Activated CD8-positive, alpha-beta T cell treated with anti-CD3 and anti-CD28 coated beads for 36 hours (primary cell): ENCODE measurements at places on chromosomes 7 and 10. TPM values are rescaled to one million over a fixed set of nuclear protein-coding genes. Genes with fewer than 3 reads are reported as not detected.

DNA sequence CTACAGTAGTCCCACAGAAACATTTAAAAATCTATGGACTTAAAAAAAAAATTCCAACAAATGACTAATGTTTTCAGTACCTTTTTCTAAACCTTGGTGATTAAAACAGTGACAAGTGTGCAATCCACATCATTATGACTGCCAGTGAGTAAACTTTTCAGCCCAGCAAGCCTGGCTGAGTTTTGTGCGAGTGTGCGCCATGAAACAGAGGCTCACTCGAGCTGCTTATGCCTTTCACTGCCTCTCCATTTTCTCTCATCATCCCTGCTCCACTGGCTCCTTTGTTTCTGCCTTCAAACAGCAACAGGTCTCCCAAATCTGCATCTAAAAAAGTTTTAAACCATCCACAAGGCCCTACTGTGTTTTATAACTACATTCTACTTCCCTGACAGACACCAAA lies 105.8 kb downstream of the USP6NL start:
- peak; percentile 18 for DNase-seq

DNA sequence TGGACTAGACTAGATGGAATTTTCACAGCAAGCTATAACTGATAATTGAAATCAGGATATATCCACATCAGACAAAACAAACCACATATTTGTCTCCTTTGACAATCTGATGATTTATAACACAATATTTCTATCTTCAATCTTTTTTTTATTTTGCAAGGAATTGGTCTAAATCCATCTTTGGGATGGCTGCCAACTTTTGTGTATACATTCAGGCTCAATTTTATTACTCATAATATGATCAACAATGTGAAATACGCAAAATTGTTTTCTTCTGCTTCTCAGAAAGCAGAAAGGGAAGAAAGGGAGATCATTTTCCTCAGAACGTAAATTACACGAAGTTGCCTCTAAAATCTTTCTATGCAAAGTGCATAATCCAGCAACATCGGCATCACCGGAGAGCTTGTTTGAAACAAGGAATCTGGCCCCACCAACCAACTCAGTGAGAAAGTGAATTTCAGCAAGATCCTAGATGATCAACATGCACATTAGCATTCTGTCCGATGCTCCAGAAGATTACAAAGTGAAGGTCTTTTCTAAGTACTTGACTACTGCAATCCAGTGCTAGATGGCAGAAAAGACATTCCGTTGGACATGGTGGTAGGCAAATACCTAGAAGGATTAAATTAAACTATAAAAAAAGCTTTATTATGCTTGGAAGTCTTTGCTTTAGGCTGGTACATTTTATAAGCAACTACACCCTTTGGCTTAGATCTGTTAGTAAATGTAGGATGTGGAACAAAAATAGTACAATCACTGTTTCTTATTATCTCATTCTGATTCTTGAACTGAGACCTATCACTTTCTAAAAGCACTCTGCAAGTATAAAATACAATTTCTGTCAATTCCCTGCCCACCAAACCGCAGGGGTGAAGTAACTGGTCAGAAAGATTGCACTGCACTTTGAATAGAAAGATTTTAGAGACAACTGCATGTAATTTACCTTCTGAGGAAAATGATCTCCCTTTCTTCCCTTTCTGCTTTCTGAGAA lies 126.4 kb upstream of the RSU1 start:
- DNase-seq: no peak

DNA sequence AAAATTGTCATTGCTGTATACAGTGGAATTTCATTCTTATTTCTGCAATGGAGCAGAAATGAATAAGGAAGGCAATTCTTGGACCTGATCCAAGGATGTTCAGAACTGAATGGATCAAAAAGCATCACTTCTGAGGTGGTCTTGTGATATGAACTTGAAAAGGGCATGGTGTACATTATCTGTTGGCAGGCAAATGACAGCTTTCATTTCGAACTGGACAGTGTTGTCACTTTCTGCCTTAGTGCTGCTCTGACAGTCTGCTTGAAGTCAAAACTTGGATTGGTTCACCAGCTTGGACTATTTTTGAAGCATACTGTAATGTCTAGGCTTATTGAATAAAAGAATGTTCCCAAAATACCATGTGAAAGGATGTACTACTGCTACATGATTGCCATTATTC lies 52.0 kb downstream of the VCL start:
- no peak for DNase-seq

- no peak for DNase-seq
Observed at GRCh38 chr7:157503229-157503628, 166.4 kb downstream of the DNAJB6 start.

GRCh38 chr7:151745706-151746105 lies 131.2 kb downstream of the PRKAG2 start:
- no peak for DNase-seq

- peak; percentile 76 for DNase-seq
Observed at GRCh38 chr10:97553575-97554031, 19.0 kb upstream of the ANKRD2 start.

- peak; percentile 93 for DNase-seq
Observed at GRCh38 chr7:102425639-102426267, 7.6 kb upstream of the ORAI2 start.

The MSS51 gene
- 2.0 TPM for total RNA-seq

DNA sequence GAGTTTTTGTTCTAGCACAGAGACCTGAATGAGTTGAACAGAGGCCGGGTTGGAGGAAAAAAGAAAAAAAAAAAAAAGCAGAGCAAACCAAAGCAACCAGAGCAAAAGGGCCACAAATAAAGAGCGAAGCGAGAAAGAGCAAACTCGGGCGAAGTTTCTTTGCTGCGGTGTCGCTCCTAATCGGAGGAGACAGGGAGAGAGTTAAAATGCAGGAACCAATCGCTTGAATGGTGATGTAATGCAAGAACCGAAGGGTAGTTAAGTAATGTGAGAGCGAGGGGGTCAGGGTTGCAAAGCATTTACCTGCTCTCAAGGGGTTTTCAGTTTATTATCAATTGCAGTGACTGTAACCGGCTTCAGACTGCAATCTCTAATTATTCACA lies 271.7 kb downstream of the TRIL start:
- no peak for DNase-seq

The ADRB1 gene
- 0.27 TPM for total RNA-seq

DNA sequence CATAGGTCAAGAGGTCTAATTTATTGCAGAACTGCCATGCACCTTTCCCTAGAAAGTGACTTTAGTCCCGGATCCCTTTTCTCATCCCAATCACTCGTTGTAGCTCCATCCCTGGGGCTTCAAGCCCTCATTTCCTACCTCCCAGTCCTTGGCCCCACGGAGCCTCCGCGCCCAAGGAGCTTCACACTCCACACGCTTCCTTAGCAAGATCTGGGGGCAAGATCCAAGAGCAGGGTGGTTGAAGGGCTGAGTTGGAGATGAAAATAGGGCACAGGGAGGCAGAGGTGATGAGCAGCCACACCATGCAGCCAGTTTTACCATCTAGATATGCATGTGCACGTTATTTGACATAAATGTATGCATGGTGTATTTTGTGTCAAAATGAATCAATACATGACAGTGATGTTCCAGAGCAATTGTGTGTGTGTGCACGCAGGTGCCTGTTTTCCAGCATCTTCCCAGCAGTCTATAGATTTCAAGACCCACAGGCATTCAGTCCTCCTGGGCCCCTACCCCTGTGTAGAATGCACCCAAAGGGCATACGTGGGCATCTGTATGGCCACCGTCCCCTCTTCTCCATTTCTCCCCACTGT lies 6.0 kb upstream of the TRPV6 start:
- DNase-seq: no peak

The OLAH gene
- 0.32 TPM for total RNA-seq

GRCh38 chr10:15428681-15429080 lies 57.6 kb upstream of the FAM171A1 start:
- DNase-seq: no peak

The FOXI2 gene
- total RNA-seq: not detected

DNA sequence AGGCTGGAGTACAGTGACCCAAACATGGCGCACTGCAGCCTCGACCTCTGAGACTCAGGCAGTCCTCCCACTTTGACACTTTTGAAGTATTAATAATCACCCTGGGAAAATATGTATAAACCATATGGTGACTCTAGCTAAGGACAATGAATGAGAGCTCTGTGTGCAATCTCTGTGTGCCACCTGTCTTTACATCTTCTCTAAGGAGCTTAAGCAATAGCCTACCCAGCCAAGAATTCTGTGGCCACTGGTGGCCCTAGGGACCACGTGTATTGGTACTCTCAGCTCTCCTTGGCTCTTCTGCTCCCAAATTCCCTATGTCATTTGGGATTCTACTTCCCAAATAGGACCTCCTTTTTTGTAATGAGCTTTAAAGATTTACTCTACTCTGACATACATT lies 23.7 kb downstream of the FGF8 start:
- no peak for DNase-seq

The VKORC1L1 gene
- 13.8 TPM for total RNA-seq

The ATP5F1C gene
- total RNA-seq: 282 TPM

DNA sequence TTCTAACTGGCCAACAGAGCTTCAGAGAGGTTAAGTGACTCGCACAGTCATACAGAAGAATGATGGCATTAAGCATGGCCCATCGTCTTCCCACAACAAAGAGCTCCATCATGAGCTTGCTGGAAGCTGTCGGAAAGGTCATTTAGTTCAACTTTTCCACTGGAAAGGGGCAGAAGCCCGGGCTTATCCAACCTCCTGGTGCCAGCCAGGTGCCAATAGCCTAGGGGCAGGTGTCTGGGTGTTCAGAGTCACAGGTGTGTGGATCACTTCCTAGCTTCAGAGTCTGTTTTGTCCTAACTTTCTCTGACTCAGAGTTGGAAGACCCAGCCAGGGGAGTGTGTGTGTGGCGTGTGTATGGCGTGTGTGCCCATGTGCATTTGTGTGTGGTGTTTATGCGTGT lies 1.3 kb upstream of the TRPV6 start:
- no peak for DNase-seq

GRCh38 chr7:26321435-26321834 lies 29.8 kb downstream of the SNX10 start:
- no peak for DNase-seq

GRCh38 chr7:47648275-47648925 lies 66.5 kb upstream of the TNS3 start:
- DNase-seq: no peak

The RBAK gene
- 17.1 TPM for total RNA-seq

GRCh38 chr10:75029857-75030256 lies 81.6 kb upstream of the SAMD8 start:
- no peak for DNase-seq

DNA sequence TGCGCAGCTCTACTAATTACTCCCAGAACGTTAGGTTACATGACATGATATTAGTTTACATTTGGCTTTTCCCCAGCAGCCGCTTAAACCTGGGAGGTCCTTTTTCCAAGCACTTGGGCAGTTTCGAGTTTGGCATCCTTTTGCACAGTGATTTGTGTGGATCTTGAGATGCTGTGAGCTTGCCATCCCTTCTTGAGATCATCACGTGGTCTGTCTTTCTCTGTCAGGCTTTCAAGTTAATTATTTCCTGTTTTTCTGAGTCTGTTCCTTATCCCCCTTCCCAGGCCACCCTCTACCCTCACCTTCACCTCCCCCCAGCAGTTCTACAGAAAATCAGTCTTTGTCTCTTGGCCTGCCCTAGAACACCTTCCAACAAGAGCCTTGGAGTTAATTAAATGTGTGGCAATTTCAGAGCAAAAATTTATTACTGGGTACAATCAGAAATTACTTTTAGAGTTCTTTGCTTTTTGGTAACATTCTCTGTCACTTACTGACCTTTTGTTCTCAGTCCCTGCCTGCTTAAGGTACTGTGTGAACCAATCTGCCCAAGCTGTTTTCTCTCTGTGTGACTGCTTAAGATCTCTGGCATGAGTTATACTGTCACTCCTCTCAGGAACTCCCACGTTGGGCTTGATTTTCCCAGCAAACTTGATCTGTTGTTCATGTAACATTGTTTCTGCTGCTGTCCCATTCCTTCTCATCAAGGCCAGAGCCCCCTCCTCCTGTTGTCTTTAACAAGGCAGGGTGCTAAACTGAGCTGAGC lies 3.1 kb upstream of the SLF2 start:
- DNase-seq: no peak

DNA sequence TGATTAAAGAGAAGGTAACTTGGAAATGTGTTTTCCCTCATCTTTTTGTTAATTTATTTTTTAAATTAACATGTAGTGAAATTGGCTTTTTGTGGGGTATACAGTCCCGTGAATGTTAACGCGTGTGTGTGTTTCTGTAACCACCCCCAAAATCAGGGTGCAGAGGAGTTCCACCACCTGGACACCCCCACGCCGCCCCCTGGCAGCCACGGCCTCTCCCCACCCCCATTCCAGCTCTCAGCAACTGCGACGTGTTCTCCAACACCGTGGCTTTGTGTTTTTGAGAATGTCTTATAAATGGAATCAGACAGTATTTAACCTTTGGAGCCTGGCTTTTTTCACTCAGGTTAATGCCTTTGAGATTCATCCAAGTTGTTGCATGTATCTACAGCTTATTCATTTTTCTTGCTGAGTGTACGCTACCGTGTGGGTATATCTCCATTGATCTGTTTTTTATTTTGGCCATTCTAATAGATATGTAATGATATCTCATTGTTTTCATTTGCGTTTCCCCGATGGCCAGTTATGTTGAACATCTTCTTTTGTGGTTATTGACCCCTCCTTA lies 218.8 kb downstream of the EBF3 start:
- DNase-seq: no peak

The SLC18A2 gene
- 0.14 TPM for total RNA-seq

- no peak for DNase-seq
Observed at GRCh38 chr7:30464231-30464671, 14.3 kb downstream of the NOD1 start.

DNA sequence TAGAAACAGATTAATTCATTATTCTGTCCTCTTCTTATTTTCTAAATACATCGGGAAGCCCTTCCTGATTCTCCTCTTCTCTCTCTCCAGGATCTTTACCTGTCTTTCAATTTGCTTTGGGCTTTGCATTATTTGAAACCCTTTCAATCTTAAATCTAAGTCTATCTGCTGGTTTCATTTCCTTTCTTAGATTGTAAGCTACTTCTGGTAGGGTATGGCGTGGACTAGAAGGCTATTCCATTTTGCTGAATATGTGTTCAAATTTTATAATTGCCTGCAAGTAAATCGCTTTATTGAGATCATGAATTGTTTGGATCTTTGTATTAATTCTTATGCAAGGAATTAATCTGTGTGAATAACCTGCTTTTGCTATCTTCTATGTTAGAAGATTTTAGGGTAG lies 11.1 kb downstream of the STAM start:
- no peak for DNase-seq

The TEX36 gene
- not detected for total RNA-seq

DNA sequence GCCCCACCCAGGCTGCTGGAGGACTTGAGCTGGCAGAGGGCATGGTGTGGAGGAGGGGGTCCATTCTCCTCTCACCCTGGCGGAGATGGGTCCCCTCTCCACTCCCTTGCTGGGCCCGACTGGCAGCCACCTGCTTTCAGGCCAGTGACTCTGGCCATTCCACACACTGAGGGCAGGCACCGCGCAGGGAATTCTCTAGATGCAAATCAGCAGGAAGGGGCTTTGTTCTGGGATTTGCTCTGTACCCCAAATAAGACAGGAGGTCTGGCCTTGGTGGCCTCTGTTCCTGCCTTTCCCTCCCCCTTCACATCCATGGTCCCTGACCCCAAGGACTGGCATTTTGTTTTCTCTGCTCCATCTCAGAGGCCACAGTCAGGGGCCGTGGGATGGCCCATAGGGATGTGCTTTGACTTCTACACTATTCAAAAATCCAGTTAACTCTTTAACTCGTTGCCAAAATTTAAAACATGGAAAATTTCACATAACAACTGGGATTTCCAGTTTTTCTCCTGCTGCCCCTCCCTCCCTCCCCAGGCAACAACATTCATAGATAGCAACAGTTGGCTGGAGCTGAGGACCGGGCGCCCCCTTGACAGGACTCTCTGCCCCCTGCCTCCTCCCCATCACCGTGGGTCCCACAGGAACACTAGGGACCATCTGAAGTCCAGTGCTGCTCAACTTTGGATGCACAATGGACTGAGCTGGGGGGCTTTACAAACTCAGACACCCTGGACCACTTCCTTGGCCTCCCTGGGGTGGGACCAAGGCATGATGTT lies 33.9 kb downstream of the PPIF start:
- no peak for DNase-seq
